ENCODE measurements at places on chromosomes 16 and 17.

DNA sequence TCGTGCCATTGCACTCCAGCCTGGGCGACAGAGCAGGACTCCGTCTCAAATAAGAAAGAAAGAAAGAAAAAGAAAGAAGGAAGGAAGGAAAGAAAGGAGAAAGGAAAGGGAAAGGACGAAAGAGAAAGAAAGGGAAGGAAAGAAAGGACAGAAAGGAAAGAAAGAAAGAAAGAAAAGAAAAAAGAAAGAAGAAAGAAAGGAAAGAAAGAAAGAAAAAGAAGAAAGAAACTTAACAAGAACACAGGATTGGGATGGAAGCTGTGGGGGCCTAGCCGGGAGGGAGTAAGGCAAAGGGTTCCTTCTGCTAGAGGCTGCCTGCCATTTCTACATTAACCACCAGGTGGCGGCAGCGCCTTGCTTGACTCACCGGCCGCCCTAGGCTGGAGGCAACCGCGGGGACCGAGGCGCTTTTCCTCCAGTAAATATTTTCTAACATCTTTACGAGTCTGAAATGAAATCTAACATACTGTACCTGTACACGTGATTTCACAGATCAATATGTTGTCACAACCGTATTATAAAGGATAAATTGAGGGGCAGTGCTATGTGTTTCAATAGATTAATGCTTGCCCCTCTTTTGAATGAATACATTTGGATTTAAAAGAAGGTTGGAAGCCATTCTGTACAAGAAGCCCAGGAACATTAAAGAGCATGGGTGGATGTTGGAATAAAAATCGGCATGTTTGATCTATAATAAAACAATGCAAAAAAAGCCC is 6.1 kb downstream of the GJD3 start:
- DNase-seq: peak; percentile 83

DNA sequence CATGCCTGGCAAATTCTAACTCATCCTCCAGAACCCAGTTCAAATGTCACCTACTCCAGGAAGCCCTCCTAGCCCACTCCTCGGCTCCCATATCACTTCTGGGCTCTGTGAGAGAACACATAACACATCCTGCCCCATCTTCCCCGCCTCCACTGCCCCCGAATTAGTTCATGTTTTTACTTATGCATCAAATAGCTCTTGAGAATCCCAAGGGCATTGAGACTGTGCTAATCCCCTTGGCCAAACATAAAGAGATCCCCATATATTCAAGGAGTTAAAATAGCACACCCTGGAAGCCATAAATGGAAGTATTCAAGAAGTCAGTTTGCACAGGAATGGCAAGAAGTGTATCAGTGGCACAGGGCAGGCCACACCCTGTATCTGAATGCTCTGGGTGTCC is 2.0 kb upstream of the CREBBP start:
- no peak for DNase-seq

DNA sequence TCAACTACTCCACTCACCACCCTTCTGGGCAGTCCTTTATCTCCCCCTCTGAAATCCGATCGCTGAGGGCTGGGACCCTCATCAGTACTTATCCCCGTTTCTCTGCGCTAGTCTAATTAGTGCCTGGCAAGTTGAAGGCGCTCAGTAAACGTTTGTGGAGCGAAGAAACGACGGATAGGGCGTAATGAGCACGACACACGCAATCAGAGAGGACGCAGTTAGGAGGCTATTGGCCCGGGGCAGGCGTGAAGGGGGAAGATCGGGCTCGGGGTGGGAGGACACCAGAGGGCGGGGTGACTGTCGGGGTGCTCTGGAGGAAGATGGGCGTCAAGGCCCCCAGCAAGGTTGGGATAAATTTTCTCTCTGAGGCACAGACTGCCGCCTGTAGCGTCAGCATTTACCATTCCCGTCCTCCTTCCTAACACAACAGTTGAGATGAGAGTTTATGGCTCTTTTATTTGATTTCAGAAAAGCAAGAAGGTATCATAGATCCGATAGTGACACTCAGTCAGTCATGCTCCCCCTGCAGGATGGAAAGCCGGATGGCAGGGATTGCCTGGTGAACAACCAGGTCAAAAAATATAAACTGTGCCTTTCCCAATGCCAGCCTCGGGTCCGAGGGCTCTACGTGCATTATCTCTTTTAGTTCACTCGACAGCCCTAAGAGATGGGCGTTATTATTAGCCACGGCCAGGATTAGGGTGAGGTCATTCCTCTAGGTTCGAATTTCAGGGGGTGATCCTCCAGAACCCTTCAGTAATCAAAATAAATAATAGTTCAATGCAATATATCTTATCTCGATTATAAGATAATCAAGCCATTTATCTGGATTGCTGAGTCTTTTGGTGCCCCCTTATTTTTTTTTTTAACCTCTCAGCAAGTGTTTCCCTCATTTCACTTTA is 9.5 kb upstream of the ARL4D start:
- DNase-seq: peak; percentile 76

DNA sequence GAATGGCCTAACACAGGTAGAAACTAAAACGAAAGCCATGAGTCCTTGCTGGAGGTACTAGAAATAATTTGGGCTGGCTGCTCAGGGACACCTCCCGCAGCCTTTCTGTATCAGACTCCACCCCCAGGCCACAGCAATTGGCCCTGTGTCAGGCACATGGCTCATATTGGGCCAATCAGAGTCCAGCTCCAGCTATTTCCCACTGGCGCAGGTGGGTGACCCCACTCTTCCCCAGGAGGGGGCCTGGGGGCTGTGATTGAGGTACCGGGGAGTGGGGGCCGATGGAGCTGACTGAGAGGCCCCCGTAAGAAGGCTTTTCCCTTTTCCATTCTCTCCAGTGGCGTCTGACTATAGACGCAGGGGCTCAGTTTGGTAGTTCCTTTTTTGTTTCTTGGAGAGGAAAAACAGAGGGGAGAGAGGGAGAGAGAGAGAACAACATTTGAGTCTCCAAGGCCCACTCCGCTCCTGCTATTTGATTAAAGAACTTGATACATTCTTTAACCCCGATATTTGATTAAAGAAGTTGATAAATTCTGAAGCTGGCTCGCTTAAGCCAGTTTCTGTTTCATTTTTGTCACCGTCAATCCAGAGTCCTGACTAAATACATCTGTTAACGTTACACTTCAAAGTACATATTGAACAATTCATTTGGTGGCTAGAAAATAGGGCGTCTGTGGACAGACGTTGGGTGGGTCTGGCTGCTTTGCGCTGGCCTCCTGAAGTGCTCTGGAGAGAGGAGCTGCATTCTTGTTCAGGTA is 26.3 kb downstream of the FOXL1 start:
- DNase-seq: no peak

GRCh38 chr16:9091867-9092281 is 430 bp downstream of the HAPSTR1 start:
- DNase-seq: no peak

DNA sequence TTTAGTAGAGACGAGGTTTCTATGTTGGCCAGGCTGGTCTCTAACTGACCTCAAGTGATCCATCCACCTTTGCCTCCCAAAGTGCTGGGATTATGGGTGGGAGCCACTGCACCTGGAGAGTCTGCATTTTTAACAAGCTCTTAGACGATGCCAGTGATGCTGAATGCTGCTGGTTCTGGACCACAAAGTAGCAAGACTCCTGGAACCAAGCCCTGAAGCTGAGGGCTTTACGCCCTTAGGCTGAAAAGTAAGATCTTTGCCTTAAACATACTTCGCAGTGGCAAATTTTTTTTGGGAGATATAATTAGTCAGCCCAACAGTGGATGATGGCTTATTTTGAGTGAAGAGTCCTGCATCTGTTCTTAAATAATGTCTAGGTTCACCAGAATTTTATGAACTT is 14.0 kb downstream of the METTL9 start:
- DNase-seq: no peak

GRCh38 chr17:67422897-67423296 is 45.8 kb downstream of the PITPNC1 start:
- DNase-seq: no peak

DNA sequence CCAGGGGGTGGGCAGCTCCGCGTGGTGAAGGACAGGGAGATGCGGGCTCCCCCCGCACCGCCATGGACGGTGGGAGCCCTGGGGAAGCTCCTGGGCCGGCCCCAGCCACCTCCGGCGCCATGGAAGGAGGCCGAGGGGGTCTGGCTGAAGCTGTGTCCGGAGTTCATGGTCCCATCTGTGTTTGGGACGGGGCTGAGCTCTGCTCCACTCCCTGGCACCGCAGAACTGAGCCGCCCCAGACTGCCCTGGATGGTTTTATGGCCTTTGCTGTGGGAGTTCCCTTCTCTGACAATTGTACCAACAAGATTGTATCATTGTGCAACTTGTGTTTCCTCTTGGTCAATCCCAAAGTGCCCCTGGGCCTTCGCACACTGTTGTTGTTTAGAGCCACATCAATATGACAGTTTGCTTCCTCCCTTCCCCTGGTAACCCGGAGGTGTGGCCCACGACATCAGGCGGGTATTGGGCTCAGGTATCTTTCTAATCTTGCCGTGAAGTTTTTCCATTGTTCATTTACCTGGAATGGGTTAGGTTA is 942 bp downstream of the KRT23 start:
- no peak for DNase-seq

DNA sequence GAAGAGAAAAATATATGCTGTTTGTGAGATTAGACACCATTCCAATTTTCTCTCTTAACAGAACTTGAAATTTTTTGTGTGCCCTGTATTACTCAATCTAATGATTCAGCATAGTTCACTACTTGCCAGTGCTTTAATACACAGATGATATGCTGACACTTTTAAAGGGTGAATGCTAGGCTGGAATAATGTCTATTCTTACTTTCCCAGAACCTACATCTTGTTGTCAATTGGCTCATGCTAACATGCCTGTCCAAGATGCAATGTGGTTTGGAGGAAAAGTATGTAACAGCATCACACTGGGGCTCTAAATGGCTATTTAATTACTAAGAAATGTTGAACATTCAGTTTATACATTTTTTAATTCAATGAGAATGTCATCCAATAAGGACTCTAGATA is 7.6 kb upstream of the MAP2K6 start:
- no peak for DNase-seq

- DNase-seq: no peak
Observed at GRCh38 chr16:23428351-23428750, 24.6 kb downstream of the COG7 start.

DNA sequence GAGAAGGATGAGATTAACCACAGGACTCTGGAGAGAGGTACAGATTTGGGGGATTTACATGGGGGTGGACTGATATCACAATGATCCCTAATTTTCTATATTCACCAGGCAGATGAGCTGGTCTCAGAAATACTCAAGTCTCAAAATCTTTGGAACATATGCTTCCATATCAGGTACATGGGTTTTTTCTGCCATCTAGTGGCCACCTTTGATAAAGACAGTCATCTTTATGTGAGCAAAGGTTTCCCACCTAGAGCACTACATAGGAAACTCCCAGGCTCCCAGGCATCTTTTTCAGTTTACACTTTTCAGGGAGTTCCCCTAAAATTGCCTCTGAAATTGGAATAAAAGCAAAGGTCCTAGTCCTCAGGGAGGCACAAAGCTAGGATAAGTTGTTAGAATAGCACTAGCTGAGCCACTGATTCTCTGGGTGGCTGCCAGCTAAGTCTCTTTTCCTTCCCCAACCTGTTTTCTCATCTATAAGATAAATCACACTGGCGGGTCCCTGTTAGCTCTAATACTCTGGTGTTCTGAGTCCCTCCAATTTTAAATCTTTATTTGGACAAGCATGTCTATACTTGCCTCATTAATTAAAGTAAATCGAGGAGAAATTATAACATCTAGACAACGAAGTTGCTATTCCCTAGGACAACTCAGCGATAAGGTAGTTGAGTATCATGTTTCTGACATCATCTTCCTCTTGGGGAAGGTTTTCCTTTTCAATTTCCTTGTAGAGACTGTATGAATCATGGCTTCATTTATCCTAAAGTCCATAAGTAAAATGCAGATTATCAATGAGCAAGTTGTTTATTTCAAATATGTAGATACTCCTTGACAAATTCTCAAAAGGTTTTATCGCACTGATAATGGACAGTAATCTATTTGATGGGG is 19.0 kb upstream of the MON1B start:
- no peak for DNase-seq

DNA sequence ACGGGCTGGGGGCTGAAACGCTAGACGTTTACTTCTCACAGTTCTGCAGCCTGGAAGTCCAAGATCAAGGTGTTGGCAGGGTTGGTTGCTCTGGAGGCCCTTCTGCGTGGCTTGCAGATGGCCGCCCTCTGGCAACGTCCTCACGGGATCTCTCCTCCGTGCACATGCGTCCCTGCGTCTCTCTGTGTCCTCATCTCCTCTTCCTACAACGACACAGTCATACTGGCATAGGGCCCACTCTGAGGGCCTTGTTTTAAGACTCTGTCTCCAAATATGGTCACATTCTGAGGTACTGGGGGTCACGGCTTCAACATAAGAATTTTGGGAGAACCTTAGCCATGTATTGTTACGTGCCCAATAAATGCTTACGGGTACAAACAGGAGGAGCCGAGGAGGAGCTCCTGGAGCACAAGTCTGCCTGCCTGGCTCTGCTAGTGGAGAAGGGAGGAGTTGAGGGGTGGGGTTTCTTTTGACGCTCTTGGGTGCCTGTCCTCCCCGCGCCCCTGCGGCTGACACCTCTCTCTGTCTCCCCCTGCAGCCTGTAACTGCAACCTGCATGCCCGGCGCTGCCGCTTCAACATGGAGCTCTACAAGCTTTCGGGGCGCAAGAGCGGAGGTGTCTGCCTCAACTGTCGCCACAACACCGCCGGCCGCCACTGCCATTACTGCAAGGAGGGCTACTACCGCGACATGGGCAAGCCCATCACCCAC is 141.1 kb downstream of the NTN1 start:
- no peak for DNase-seq

GRCh38 chr16:79816081-79816497 is 215.6 kb upstream of the MAF start:
- DNase-seq: no peak

GRCh38 chr17:81298325-81298990 is 3.4 kb upstream of the SLC38A10 start:
- no peak for DNase-seq

DNA sequence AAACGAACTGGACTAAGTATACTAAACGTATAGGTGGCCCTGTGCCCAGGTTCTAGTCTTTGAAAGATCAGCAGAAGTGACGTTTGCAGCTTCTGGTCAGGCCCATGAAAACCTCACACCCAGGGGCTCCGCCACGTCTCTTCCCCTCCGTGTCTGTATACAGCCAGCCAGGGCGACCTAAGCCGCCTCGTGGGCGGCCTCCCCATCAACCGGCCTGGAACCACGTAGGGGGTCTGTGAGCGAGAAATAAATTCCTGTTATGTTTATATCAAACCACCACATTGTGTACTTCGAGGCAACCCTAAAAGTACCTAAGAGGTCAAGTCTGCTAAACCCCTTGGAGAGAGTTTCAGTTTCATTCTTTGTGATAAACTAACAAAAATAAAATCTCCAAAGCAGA is 6.8 kb downstream of the TK1 start:
- DNase-seq: no peak

Data from activated T-cell treated with anti-CD3 and anti-CD28 coated beads for 48 hours (primary cell).